ENCODE measurements at places on chromosomes 6 and 20. TPM values are rescaled to one million over a fixed set of nuclear protein-coding genes. Genes with fewer than 3 reads are reported as not detected.

The MAK gene
- under 0.01 TPM for total RNA-seq

The ZNF133 gene
- total RNA-seq, result 16.2 TPM

DNA sequence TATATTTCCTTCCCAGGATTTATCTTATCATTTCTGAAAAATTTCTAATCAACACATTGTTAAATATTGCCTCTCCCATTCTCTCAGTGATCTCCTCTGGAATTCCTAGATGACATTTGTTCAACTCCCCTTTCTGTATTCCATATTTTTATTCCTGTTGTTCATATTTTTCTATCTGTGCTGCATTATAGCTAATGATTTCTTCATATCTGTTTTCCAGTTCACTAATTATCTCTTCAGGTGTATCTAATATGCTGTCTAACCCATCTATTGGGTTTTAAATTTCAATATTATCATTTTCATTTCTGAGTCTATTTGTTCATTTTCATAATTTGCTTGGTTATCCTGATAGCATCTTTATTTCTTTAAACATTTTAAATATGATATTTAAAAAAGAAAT, 141.9 kb downstream of the GRM4 start:
- DNase-seq, result no peak

The MEP1A gene
- not detected for total RNA-seq

- no peak for DNase-seq
Measured at GRCh38 chr6:73182021-73182607, 43.2 kb downstream of the KHDC1L start.

DNA sequence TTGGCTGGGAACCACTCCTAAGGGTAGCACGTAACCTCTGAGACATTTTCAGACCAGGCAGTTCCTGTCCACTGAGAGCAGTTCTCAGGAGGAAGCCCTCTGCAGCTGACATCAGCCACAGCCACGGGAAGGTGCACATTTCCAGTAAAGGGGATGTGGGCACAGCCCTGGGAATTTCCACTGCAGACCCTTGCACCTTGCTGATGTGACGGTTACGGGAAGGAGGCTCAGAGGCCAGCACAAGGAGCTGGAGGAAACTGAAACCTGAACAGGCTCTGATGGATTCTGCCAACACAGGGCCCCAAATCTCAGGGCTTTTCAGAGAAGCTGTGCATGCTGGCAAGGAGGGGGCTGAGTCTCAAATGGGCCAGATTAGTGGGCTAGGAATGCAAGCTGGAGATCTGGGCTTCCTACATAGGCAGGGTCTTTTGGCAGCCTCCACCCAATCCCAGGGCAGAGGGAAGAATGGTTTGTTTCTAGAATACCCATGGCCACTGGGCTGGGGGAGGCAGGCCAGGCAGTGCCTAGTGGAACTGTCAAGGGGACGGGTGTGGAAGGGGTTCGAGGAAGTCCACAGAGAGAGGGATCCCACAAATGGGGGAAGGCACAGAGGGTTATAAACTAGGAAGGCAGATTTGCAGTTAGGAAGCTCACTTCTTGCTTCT, 14.2 kb downstream of the EBF4 start:
- DNase-seq, result no peak

DNA sequence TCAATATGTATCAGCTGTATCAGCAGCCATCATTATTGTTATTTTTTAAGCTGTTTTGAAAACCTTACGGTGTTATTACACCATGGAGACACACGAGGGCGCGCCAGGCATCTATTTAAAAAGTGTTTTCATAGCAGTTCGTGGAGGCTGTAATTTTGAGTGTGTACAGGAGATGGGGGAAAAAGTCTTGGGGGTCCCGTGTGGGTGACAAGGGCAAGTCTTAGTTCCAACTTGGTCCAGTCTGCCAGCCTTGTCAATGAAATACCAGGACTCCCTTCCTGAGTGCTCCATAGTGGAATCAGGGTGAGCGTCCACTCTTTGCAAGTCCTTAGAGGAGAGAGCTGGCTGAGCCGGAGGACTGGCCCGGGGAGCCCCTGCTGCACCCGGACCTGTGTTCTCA, 43.3 kb downstream of the SLC2A10 start:
- peak; percentile 3 for DNase-seq

DNA sequence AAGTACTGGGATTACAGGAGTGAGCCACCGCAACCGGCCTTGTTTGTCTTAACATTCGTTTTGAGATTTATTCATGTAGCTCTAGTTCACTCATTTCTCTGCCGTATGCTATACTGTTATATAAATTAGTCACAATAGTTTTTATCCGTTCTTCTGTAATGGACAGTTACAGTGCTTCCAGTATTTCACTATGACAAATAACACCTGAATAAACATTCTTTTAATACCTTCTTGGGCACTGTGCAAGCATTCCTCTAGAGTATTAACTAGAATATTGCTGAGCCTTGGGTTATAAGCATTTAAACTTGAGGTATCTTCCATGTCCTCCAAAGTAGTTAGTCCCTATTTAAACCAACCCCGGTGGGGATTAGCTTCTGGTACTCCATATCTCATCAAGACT, 45.6 kb downstream of the STK38 start:
- no peak for DNase-seq

DNA sequence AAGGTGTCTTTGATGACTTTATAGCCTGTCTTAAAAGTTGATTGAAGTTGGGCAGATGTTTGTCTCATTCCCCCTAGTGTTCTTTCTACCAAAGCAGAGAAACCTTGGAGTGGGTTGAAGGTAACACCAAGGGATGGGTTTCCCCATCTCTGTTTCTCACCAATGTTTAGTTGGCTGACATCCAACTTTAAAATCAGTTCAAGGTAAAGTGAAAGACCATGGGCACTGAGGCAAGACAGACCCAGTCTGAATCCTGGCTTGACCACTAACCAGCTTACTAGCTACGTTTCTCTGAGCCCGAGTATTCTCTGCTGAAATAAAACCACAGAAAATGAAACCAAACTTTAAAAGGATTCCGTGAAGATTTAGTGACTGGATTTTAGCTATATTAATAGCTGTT, 258.9 kb downstream of the KIF16B start:
- DNase-seq, result no peak

GRCh38 chr6:45132059-45132458, 196.1 kb upstream of the RUNX2 start:
- peak; percentile 37 for DNase-seq

GRCh38 chr6:75202676-75203131, 3.1 kb downstream of the COL12A1 start:
- DNase-seq, result no peak

The WFDC10B gene
- total RNA-seq, result not detected

The INSM1 gene
- total RNA-seq, result not detected

GRCh38 chr20:4252005-4252404, 236.6 kb upstream of the RNF24 start:
- no peak for DNase-seq

DNA sequence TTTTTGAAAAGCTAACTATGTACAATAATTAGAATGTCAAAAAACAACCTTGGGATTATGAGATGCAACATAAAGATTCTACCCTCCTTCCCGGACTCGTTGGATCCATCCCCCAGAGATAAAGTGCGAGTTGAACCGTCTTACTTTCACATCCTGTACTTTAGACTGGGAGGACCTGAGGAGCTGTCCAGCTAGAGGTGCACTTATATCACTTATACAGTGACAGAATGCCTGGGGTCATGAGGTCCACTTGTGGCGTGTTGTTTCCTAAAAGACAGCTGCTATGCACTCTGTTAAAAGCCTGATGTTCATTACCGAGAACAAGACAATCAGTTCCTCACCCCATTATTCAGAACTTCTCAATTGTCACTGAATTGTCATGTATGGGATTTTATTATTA, 2.1 kb downstream of the CDS2 start:
- no peak for DNase-seq

DNA sequence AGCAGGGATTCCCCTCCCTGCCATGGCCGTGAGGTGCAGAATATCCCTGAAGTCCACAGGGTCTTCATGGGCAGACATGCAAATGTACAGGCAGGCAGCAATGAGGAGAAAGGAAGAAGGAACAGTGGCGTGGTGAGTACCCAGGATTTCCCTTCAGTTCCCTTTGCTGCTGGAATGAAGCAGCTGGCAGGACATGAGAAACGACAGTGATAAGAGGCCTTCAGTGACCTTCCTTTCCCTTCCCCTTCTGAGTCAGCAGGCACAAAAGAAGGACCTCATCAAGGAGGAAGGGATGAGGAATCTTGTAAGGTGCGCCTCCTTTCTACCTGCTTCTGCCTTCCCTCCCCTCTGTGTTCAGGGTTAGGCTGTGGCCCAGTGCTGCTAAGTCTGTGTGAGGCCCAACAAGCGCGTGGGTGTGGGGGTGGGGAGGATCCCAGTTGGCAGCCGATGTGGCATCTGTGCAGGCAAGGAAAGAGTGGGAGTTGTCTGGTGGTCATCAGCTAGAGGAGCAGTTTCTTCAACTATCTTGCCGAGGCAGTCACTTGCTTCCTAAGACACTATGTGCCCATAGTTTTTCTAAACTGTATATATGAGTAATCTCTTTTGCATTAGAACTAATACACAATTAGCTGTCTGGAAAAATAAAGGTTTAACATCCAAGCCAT, 29.5 kb upstream of the FBXO9 start:
- DNase-seq, result no peak

DNA sequence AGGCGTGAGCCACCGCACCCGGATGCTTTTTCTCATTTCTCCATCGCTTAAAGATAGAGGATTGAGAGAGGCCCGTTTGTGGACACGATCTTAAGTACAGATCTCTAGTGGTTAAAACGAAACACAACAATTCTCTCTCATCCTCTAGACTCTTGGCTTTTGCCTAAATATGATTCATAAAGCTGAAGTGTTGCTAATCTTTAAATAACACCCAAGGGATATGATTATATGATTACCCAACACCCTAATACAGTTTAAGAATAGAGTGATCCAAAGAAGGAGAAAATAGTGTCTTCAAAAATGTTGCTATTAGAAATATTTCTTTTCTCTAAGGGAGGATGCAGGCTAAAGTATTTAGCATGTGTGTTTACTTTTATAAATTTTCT, 50.4 kb downstream of the MTHFD1L start:
- DNase-seq, result no peak

GRCh38 chr6:157800420-157801237, 22.4 kb upstream of the SNX9 start:
- DNase-seq, result no peak

The CD40 gene
- 12.7 TPM for total RNA-seq

DNA sequence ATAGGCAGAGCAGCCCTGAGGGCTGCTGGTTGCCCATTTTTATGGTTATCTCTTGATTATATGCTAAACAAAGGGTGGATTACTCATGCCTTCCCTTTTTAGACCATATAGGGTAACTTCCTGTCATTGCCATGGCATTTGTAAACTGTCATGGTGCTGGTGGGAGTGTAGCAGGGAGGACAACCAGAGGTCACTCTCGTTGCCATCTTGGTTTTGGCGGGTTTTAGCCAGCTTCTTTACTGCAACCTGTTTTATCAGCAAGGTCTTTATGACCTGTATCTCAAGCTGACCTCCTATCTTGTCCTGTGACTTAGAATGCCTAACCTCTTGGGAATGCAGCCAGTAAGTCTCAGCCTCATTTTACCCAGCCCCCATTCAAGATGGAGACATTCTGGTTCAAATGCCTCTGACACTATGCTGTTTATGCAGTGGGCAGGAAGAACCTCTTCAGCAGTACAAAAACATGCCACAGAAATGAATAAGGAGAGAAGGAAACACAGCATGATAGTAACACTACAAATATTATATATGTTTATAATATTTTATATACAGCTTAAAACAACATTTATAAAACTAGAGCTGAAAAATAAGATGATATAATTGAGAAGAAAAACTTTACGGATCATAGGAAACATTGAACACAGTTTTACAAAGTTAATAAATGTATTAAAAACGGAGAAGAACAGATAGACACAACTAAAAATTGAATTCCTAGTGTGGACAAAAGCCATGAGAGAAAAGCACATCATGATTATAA, 58.9 kb upstream of the SAMD5 start:
- DNase-seq, result no peak

The POM121L2 gene
- not detected for total RNA-seq

GRCh38 chr6:4743062-4743461, 33.1 kb upstream of the CDYL start:
- no peak for DNase-seq

The GINM1 gene
- total RNA-seq, result 45.7 TPM

- DNase-seq, result no peak
Measured at GRCh38 chr6:156306531-156306930, 470.6 kb upstream of the ARID1B start.

The IRF4 gene
- 0.07 TPM for total RNA-seq

The HEY2 gene
- 0.46 TPM for total RNA-seq

The THEMIS gene
- total RNA-seq, result not detected

The RSPO4 gene
- total RNA-seq, result not detected

DNA sequence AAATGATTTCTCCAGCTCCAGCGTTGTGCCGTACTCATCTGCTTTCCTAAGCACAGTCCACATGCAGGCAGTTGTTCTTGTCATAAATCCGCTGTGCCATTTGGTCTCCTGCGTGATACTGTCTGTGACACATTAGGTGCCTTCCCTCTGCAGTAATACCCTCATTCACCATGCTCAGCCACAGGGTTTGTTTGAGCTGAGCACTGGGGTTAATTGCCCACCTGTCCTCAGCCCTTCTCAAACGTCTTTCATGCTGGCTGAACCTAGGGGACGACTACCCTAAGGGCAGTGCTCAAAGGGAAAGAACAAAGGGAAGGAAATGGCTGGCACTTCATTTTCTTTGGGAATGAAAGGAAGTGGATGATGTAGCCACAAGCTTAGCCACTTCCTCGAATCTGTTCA, 64.2 kb upstream of the MYLIP start:
- DNase-seq, result no peak

GRCh38 chr6:42260972-42261371, 43.3 kb upstream of the MRPS10 start:
- no peak for DNase-seq

GRCh38 chr6:166046226-166046625, 121.4 kb downstream of the TBXT start:
- peak; percentile 22 for DNase-seq

GRCh38 chr6:158912655-158913054, 87.3 kb downstream of the RSPH3 start:
- no peak for DNase-seq

DNA sequence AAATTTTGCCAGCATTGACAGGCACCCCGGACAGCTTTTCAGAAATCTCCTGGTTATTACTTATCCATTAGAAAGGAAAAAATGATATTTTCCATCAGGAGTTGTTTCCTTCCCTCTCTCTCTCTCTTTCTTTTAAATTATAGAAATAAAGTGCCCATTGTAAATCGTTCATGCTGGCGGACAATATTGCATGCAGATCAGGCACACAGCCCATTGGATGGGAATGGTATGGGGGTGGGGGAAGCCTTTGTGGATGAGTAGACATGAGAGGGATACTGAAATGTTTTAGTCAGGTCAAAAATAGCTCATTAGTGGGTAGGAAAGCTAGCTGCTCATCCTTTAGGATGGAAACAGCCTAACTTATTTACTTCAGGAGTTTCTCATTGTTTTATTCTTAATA, 764.9 kb upstream of the MMS22L start:
- no peak for DNase-seq

The ENPP5 gene
- total RNA-seq, result not detected

DNA sequence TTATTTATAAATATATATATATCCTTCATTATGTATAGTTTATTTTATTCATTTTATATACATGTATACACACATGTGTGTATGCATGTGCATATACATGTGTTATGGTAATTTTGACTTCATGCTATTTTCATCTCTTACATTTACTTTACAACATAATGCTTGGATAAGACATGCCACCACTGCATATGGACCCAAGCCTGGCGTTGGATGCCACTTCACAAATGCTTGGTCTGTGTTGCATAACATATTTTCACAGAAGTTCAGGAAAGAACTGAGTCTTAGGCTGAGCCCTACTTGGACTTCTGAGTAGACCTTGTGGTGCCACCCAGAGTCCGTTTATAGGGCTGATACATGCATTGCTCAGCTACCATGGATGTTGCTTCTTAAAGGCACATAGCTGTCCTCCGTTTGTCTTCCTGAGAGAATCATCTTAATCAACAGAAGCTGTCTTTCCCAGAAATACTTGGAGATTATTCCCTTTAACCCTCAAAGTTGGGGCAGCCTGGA, 337.8 kb downstream of the BTBD3 start:
- DNase-seq, result no peak
